Small intestine (tissue), 16 donors: ENCODE measurements at places on chromosomes 1 and 21. TPM values are rescaled to one million over a fixed set of nuclear protein-coding genes. Genes with fewer than 3 reads are reported as not detected.

The NUDT4B gene
- polyA plus RNA-seq, result not detected

The CFHR2 gene
- polyA plus RNA-seq, result not detected

The CELA3B gene
- polyA plus RNA-seq, result 4.1 TPM

The KIF14 gene
- polyA plus RNA-seq, result 2.8 TPM

The TEX38 gene
- polyA plus RNA-seq, result not detected

The CRYZL1 gene
- polyA plus RNA-seq, result 16.5 TPM

The SPRR2G gene
- not detected for polyA plus RNA-seq

The MROH7 gene
- 4.5 TPM for polyA plus RNA-seq

DNA sequence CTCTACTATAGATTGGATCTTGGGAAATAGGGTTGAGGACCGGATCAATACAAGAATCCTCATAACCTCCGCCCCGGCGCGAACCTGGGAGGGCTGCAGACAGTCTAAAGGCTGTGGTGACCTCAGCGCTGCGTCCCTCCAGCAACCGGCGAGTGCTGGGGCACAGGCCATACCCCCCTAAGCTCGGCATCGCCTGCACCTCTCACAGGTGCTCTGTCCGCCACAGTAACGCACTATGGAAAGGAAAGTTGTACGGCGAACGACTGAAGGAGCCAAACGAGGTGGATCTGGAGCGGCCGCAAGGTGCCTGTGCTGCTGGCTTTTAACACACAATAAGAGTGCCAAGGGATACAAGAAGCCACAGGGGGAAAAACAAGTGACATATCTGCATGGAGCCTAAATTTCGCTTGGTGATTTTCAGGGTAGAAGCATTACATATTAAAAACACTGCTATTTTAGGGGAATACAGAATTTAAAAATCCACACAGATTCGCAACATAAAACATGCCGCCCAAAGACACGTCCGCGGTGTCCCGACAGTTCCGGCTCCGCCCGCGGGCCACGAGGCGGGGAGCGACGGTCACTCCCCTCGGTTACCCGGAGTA lies 1.4 kb upstream of the RBM15 start:
- peaks cover 32% of the 10 kb centered on the region for H3K4me1 ChIP-seq
- DNase-seq, result no peak
- H3K27ac ChIP-seq, result peak overlapping the region; percentile 99
- H3K36me3 ChIP-seq, result peaks cover 3% of the 10 kb centered on the region

DNA sequence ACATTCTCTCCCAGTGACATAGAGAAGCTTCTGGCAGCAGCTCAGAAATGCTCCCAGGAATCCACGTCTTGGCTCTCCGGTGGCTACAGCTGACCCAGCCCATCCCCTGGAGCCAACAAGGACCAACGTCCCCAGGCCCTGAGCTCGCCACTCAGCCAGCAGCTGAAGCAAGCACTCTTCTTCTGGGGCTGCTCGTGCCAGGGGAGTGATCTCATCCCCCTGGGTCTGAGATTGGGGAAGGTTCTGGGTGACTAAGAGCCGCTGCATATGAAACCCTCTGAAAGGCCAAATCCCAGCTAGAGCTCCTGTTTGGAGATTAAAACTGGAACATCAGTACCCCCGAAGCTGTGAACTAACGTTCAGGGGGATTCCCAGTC lies 487.9 kb downstream of the NPHP4 start:
- H3K4me3 ChIP-seq, result no peak overlapping the region
- no peaks in the 10 kb centered on the region for H3K4me1 ChIP-seq

- H3K27me3 ChIP-seq, result no peaks in the 10 kb centered on the region
- H3K4me1 ChIP-seq, result no peaks in the 10 kb centered on the region
- no peak for DNase-seq
- no peak overlapping the region for H3K4me3 ChIP-seq
- no peaks in the 10 kb centered on the region for H3K36me3 ChIP-seq
Measured at GRCh38 chr1:238340989-238341388, 450.3 kb upstream of the ZP4 start.

GRCh38 chr1:114341856-114342255 lies 169.1 kb downstream of the TRIM33 start:
- H3K4me3 ChIP-seq, result no peak overlapping the region
- H3K27ac ChIP-seq, result no peak overlapping the region
- no peaks in the 10 kb centered on the region for H3K27me3 ChIP-seq
- H3K36me3 ChIP-seq, result no peaks in the 10 kb centered on the region
- no peak for DNase-seq

- peak overlapping the region; percentile 67 for H3K4me3 ChIP-seq
- H3K4me1 ChIP-seq, result peaks cover 4% of the 10 kb centered on the region
Measured at GRCh38 chr1:16888860-16889816, 6.6 kb upstream of the RNU1-2 start.

GRCh38 chr1:57329937-57330336 lies 93.9 kb downstream of the DAB1 start:
- H3K4me3 ChIP-seq, result no peak overlapping the region
- H3K4me1 ChIP-seq, result no peaks in the 10 kb centered on the region
- H3K27ac ChIP-seq, result no peak overlapping the region
- H3K36me3 ChIP-seq, result no peaks in the 10 kb centered on the region

GRCh38 chr1:145985502-145986439 lies 10.6 kb downstream of the TXNIP start:
- no peaks in the 10 kb centered on the region for H3K36me3 ChIP-seq
- H3K27ac ChIP-seq, result peak overlapping the region; percentile 23
- H3K4me3 ChIP-seq, result no peak overlapping the region
- H3K27me3 ChIP-seq, result no peaks in the 10 kb centered on the region
- peak; percentile 51 for DNase-seq
- peaks cover 9% of the 10 kb centered on the region for H3K4me1 ChIP-seq

- H3K27me3 ChIP-seq, result no peaks in the 10 kb centered on the region
- H3K4me1 ChIP-seq, result peaks cover 3% of the 10 kb centered on the region
- DNase-seq, result no peak
- H3K27ac ChIP-seq, result peak overlapping the region; percentile 88
- H3K36me3 ChIP-seq, result no peaks in the 10 kb centered on the region
Measured at GRCh38 chr1:27672750-27673112, 739 bp upstream of the IFI6 start.

DNA sequence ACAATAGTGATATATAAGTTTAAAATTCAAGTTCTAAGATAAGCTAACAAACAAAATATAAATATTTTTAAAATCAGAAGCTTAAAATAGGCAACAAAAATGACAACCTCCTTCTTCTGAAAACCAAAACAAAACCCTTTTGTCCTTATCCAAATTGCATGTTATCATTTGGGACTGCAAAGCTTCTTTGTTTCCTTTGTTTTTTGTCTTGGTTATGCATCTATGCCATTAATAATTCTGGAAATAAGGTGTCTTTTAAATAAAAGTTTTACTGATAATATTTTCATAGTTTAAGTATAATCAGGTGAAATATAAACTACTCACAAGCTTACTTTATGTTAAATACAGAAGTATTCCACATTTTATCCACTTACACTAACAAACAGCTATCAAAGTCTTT lies 20.5 kb downstream of the ADSS2 start:
- peaks cover 18% of the 10 kb centered on the region for H3K36me3 ChIP-seq
- no peaks in the 10 kb centered on the region for H3K27me3 ChIP-seq
- H3K4me3 ChIP-seq, result no peak overlapping the region
- no peak overlapping the region for H3K27ac ChIP-seq
- H3K4me1 ChIP-seq, result no peaks in the 10 kb centered on the region

DNA sequence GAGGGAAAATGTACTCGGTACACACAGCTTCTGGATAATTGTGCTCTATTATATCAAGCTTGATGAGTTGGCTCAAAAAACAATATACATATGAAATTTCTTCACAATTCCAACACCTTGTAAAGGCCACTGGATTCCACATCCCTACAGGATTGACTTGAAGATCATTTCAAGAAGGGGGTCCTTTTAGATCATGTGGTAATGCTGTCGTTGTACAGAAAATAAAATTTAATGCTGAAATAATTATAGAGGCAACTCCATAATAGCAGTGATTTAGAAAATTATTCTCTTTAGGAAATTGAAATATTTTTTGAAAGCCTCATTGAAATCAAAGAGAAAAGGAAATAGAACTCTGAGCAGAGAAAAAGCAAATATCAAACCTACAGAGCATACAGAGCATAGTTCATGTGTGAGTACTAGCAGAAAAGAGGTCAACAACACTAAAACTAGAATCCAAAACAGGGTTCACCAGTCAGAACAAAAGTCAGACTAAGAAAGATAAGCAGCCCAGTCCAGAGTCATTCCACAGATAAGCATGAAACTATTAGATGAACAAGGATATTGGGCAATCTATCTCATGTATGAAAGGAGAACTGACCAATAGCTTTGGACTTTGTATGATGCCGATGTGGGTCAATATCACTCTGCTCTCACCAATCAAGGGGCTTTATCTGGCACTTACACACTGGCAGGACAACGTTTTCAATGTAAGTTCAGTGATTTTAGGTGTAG lies 79.5 kb upstream of the PALMD start:
- no peak overlapping the region for H3K4me3 ChIP-seq
- H3K4me1 ChIP-seq, result no peaks in the 10 kb centered on the region
- H3K27me3 ChIP-seq, result no peaks in the 10 kb centered on the region
- no peaks in the 10 kb centered on the region for H3K36me3 ChIP-seq
- peak; percentile 27 for DNase-seq

DNA sequence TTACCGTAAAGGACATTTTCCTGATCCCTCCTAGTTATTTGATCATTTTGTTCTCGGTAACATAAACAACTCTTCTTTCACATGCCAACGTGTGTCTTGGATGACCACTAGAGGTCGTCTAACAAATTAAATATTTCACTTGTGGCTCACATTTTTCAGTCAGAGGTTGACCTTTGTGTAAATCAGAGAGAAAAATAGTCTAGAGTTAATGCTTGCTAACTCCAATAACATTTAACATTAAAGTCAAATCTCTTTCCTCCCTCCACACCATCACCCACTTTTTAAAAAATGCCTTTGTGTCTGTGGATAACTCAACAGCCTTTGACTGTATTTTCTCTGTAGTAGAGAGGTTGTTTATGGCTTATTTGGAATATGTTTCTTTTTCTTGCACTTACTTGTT lies 220.5 kb upstream of the B3GALT2 start:
- no peaks in the 10 kb centered on the region for H3K4me1 ChIP-seq
- H3K27me3 ChIP-seq, result no peaks in the 10 kb centered on the region
- DNase-seq, result peak; percentile 55
- no peak overlapping the region for H3K27ac ChIP-seq
- H3K4me3 ChIP-seq, result no peak overlapping the region

DNA sequence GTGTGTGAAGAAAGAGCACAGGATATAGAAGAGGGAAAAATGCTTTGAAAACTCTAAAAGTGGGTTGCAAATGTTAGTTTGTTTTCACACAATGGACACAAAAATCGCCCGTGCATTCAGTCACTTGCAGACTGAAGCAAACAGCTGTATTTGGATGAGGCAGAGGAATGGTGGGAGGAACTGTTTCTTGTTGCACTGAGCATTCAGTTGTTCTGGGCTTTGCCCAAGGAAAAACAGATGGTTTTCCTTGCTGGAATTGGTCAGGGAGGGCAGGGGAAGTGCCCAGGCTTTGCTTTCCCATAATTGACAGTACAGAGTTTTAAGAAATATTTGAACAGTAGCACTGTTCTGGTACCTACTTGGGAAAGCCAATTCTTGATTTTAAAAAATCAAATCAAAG lies 19.5 kb upstream of the WARS2 start:
- no peaks in the 10 kb centered on the region for H3K27me3 ChIP-seq
- no peak for DNase-seq
- no peak overlapping the region for H3K27ac ChIP-seq
- H3K36me3 ChIP-seq, result no peaks in the 10 kb centered on the region

- H3K27ac ChIP-seq, result no peak overlapping the region
- peaks cover 3% of the 10 kb centered on the region for H3K36me3 ChIP-seq
- no peaks in the 10 kb centered on the region for H3K4me1 ChIP-seq
- no peak overlapping the region for H3K4me3 ChIP-seq
Measured at GRCh38 chr1:183630748-183631147, 4.8 kb downstream of the ARPC5 start.

DNA sequence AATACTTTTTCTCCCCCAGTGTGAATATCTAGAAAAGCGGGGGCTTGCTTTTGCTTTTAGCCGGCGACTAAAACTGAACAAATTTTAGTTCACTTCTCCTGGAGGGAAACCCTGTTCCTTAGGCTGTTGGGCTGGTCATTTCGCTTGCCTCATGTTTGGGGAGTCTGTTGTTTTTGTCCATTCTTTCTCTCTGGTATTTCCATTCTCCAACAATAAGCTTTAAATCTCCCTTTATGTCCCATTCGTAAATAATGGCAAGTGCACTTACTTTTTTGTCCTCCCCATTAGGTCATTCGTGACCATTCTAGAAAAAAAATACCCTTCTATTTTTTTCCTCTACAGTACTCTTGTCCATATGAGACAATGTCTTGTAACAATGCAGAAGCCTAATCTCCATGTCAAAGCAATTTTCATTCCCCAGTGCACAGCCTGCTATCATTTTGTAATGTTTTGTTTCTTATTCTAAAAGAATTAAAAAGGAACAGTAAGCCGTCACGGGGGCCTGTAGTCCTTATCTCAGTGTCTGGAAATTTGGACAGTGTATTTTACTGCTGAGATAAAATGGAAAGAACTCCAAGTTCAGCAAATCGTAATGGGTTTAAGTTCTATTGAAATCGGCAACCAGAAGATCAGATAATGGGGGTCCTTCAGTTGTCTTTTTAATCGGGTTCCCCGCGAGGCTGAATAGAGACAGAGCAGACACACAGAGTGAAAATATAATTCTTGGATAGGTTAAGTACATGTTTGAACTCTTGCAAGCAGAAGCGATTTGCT lies 21.8 kb downstream of the PROX1 start:
- H3K4me3 ChIP-seq, result no peak overlapping the region
- no peak for DNase-seq
- H3K27ac ChIP-seq, result no peak overlapping the region

- H3K36me3 ChIP-seq, result no peaks in the 10 kb centered on the region
- H3K27ac ChIP-seq, result no peak overlapping the region
- H3K4me3 ChIP-seq, result no peak overlapping the region
- no peak for DNase-seq
- H3K4me1 ChIP-seq, result peaks cover 3% of the 10 kb centered on the region
Measured at GRCh38 chr21:25936776-25937175, 202.0 kb downstream of the GABPA start.

GRCh38 chr1:185419718-185420117 lies 102.7 kb upstream of the IVNS1ABP start:
- H3K4me3 ChIP-seq, result no peak overlapping the region
- no peak for DNase-seq
- no peaks in the 10 kb centered on the region for H3K36me3 ChIP-seq
- no peaks in the 10 kb centered on the region for H3K4me1 ChIP-seq

- H3K36me3 ChIP-seq, result no peaks in the 10 kb centered on the region
- no peaks in the 10 kb centered on the region for H3K4me1 ChIP-seq
- no peak for DNase-seq
- H3K4me3 ChIP-seq, result no peak overlapping the region
- no peak overlapping the region for H3K27ac ChIP-seq
Measured at GRCh38 chr1:86573763-86574484, 27.0 kb downstream of the CLCA4 start.

DNA sequence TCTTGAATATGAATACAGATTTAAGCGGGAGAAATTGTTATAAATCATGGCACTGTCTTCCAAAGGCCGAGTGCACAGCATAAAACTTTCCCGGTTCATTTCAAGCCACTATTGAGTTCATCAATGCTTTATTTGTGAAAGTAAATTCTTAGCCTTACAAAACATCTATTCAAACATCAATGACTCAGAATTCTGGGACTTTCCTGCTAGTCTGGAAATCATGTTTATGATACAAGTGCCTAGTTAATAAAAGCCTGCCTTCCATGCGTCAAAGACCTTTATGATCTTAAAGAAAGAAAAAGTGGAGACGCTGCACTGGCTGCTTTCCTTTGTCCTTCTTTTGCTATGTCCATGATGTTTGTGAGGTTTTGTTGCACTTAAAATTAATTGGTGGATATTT lies 137.7 kb downstream of the SETD4 start:
- no peak for DNase-seq
- H3K36me3 ChIP-seq, result no peaks in the 10 kb centered on the region
- H3K27ac ChIP-seq, result no peak overlapping the region
- H3K4me3 ChIP-seq, result no peak overlapping the region
